ENCODE measurements at places on chromosomes 5 and 9. TPM values are rescaled to one million over a fixed set of nuclear protein-coding genes. Genes with fewer than 3 reads are reported as not detected.

- no peak overlapping the region for H3K27ac ChIP-seq
- H3K27me3 ChIP-seq, result no peaks in the 10 kb centered on the region
- no peaks in the 10 kb centered on the region for H3K4me1 ChIP-seq
Measured at GRCh38 chr5:1756481-1756880, 43.2 kb downstream of the MRPL36 start.

DNA sequence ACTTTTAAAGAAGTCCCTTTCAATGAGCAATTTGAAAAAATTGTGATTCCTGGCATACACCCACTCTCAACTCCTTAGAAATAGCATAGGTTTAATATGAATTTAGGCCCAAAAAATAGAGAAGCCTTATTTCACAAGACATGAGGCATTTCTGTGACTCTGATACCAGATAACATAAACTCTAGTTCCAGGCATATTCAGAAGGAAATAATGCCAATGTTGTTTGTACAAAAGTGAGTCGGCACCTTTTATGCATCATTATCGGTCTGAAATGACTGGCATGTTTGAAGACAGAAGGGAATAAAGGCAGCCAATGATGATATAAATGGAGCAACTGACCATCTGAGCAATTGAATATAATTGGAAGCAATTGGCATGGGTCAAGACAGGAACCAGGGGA, 19.4 kb upstream of the RECK start:
- no peak for DNase-seq
- no peaks in the 10 kb centered on the region for H3K27me3 ChIP-seq
- H3K36me3 ChIP-seq, result no peaks in the 10 kb centered on the region
- no peaks in the 10 kb centered on the region for H3K4me1 ChIP-seq

GRCh38 chr5:32202394-32202793, 28.3 kb upstream of the GOLPH3 start:
- H3K4me3 ChIP-seq, result no peak overlapping the region
- no peak overlapping the region for H3K27ac ChIP-seq
- no peaks in the 10 kb centered on the region for H3K4me1 ChIP-seq
- no peaks in the 10 kb centered on the region for H3K27me3 ChIP-seq

The KLF4 gene
- 46.7 TPM for total RNA-seq

- H3K36me3 ChIP-seq, result no peaks in the 10 kb centered on the region
- DNase-seq, result no peak
- H3K4me3 ChIP-seq, result no peak overlapping the region
- no peaks in the 10 kb centered on the region for H3K27me3 ChIP-seq
Measured at GRCh38 chr9:134377976-134378375, 51.7 kb downstream of the RXRA start.

- no peak for DNase-seq
- no peak overlapping the region for H3K4me3 ChIP-seq
- H3K36me3 ChIP-seq, result no peaks in the 10 kb centered on the region
- H3K27ac ChIP-seq, result no peak overlapping the region
- no peaks in the 10 kb centered on the region for H3K27me3 ChIP-seq
Measured at GRCh38 chr5:2929779-2930178, 178.3 kb upstream of the IRX2 start.

The GNG10 gene
- 43.8 TPM for total RNA-seq

GRCh38 chr5:59266410-59266809, 627.1 kb downstream of the PDE4D start:
- H3K27ac ChIP-seq, result no peak overlapping the region
- no peak for DNase-seq
- H3K27me3 ChIP-seq, result no peaks in the 10 kb centered on the region

GRCh38 chr5:127571314-127572131, 54.1 kb downstream of the PRRC1 start:
- H3K4me3 ChIP-seq, result no peak overlapping the region
- no peaks in the 10 kb centered on the region for H3K27me3 ChIP-seq
- no peak overlapping the region for H3K27ac ChIP-seq
- H3K4me1 ChIP-seq, result no peaks in the 10 kb centered on the region

DNA sequence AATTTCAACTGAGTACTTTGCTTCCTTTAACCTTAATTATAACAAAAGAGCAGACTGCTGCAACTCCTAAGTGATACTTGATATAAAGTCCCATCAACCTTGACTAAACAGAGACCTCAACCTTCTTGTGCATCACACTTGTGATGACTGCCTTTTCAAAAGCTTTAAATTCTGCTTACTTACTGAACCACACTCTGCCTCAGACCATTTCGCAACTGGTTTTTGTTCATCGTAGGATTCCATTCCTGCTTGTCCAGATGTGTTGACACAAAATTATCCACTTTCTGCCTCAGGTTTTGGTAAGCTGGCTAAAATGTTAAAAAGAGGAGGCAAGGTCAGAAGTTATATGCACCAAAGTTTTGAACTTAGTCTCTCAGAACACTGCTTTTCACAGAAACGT, 3.5 kb downstream of the BOD1 start:
- no peaks in the 10 kb centered on the region for H3K36me3 ChIP-seq
- no peaks in the 10 kb centered on the region for H3K27me3 ChIP-seq
- no peak overlapping the region for H3K4me3 ChIP-seq
- DNase-seq, result no peak
- no peak overlapping the region for H3K27ac ChIP-seq
- peaks cover 9% of the 10 kb centered on the region for H3K4me1 ChIP-seq

- H3K27me3 ChIP-seq, result no peaks in the 10 kb centered on the region
- no peak overlapping the region for H3K27ac ChIP-seq
- no peak for DNase-seq
- no peaks in the 10 kb centered on the region for H3K4me1 ChIP-seq
Measured at GRCh38 chr5:83595217-83595616, 123.7 kb downstream of the VCAN start.
